Nucleus accumbens (tissue), 56 donors: ENCODE measurements at places on chromosomes 6 and 20.

DNA sequence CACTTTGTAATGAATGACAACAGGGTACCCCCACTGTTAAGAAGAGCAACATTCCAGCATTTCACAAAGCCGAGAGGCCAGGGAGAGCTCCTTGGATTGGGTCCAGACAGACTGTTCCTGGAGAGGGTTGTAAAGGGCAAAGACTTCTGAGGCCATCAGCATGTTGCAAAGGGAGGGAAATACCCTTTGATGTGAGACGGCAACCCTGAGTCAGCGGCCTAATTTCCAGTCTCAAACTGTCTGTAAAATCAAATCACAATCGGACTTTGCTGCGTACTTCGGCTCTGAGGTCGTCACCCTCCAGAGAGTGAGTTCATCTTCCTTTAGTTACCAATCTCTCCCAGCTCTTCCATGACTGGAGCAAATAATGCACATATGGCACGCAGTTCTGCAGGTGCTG, 101.0 kb upstream of the DTNBP1 start:
- no peak for DNase-seq

GRCh38 chr6:2663123-2663522, 87.6 kb downstream of the MYLK4 start:
- no peak for DNase-seq

DNA sequence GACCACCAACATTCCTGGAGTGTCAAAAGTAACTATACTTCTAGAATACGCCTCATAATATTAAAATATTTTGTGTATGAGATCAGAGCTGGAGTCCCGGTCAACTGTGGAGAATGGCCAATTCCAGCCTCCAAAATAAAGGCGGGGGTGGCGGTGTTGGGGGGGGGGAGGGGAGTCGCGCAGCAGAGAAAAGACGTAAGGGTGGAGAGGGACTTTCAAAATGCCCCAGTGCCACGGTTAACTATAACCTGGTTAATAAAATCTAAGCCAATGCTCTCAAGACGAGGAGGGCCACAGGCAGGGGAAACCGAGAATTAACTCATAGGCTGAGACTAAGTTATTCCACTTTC, 1.3 kb downstream of the NUP153 start:
- no peak for DNase-seq

DNA sequence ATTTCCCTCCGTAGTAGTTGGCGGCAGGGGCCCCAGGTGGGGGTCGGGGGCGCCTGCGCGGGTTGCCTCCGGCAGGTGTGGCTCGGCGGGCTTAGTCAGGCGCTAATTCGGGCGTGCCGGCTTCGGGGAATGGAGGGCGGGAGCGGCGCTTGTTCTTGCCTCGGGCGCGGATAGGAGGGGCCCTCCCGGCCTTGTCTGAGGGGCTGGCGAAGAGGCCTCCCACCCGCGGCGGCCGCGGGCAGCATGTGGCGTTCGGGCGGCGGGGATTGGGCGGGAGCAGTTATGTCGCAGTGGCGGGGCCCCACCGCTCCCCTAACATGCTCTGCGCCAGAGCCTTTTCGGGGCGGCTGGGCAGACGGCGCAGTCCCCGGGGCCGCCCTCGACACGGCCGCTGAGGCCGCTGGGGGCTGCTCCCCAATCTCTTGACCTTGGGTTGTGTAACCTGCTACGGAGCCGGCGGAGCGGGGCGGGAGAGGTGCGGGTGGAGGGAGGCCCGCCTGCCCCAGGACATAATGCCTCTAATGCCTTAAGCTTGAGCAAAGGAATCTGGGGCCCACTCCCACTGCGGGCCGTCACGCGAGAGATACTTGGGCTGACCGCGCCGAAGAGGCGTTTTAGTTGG, 1.1 kb downstream of the AMD1 start:
- DNase-seq = no peak

DNA sequence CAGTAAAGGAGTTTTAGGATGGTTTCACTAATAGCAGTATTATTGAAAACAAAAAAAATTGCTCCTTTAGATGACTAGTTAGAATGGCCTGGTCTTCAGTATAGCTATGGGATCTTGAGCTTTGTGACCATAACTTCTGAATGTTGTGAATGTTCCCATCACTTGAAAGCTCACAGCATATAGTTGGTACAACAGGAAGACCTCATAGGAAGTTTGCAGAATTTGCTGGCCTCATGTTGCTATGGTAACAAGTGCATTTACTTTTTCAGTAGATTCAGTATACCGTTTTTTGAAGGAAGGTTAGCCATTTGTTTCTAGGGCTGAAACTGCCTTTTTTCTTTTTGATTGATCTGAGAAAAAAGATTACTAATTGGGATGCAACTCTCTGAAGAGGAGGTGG, 8.3 kb downstream of the PHF3 start:
- no peak for DNase-seq

DNA sequence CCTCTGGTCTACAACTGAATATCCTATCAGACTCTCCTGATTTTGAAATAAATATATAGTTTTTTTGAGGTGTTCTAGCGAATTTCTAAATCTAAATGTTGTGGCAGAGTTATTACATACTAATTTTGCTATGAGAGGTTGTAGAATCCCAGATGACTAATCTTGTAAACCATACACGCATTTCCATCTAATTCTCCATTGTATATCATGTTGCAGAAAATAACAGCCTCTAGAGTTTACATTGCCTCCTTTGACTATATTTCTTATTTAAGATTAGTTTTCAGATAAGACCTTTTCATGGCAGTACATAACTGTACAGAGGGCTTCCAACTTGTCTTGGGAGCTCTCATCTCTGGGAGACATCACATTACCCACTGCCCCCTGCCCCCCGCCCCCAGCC, 22.9 kb downstream of the PTPN1 start:
- DNase-seq = no peak
